ENCODE measurements at places on chromosomes 3 and 15. TPM values are rescaled to one million over a fixed set of nuclear protein-coding genes. Genes with fewer than 3 reads are reported as not detected.

CCDC39 gene
- total RNA-seq: not detected

CPEB1 gene
- 2.7 TPM for total RNA-seq

PRR20G gene
- total RNA-seq: not detected

CX3CR1 gene
- total RNA-seq: 1.5 TPM

REC114 gene
- not detected for total RNA-seq

SLC2A2 gene
- not detected for total RNA-seq

SCAANT1 gene
- total RNA-seq: not detected

GRCh38 chr15:65801229-65801805 is 9.2 kb upstream of the DENND4A start:
- peak; percentile 31 for DNase-seq

- DNase-seq: no peak
Observed at GRCh38 chr3:142976621-142977398, 13.3 kb upstream of the PAQR9 start.

DNA sequence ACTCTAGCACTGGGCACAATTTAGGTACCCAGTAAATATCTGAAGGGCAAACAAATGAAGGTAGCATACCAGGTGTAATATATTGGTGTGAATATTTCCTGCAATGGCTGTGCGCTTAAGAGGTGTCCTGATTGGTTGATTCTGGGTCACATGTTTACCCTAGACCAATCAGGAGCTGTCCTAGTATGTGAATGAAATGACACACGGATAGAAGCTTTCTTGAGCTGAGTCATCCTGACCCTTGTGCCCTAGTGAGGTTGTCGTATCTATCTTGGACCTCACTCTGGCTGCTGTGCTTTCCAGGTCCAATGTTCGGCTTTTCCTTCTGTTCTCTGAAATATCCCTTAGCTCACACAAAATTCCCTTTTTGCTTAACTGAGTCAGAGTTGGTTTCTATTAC is 58.1 kb upstream of the FOXP1 start:
- no peak for DNase-seq

GRCh38 chr3:106530367-106530766 is 661.6 kb upstream of the CBLB start:
- DNase-seq: no peak

All from skin of body (tissue), 3 donors.